ENCODE measurements at places on chromosomes 2 and 18.

DNA sequence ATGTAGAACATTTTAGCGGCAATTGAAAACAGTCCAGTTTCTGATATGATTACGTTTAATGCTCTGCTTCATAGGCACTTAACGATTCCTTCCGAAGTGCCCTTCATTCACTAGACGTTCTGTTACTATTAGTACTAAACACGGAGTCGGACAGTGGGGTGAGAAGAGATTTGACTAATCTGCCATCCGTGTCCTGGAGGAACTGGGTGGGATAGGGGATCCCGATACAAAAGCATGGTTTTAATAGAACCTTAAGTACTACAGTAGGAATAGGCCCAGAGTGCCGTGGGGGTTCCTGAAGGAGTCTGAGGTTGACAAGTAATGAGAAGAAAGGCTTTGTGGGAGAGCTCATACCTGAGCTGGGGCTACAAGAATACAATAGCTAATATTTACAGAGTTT is 631 bp downstream of the MORN2 start:
- no peak for DNase-seq

DNA sequence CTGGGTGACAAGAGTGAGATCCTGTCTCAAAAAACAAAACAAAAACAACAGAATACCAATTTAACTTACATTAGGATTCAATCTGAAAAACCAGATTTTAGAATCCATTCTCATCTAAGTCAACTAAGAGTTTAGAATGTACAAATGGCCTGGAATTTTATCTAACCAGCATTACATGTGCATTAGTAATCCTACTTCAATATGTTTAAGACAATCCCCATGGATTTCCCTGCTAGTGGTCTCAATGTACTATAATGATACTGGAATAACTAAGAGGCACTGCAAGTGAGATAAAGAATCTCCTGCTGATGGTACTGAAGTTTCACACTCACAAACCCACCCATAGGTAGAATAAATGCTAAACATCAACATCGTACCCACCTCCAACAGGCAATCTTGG is 53.9 kb upstream of the DNER start:
- no peak for DNase-seq

- DNase-seq, result no peak
These were observed at the start of gene QPCT for GRCh38 chr2:37344453-37345361. TSS of gene QPCT (plus strand) at chr2:37344630. CDS start at chr2:37344732, 102 bp downstream.

GRCh38 chr2:177682836-177683660 is 290.5 kb downstream of the AGPS start:
- DNase-seq, result no peak

- peak; percentile 71 for DNase-seq
These were observed 87.0 kb downstream of the EPB41L3 start for GRCh38 chr18:5456577-5457461.

GRCh38 chr2:127897531-127898211 is 11.9 kb upstream of the AMMECR1L start:
- no peak for DNase-seq

DNA sequence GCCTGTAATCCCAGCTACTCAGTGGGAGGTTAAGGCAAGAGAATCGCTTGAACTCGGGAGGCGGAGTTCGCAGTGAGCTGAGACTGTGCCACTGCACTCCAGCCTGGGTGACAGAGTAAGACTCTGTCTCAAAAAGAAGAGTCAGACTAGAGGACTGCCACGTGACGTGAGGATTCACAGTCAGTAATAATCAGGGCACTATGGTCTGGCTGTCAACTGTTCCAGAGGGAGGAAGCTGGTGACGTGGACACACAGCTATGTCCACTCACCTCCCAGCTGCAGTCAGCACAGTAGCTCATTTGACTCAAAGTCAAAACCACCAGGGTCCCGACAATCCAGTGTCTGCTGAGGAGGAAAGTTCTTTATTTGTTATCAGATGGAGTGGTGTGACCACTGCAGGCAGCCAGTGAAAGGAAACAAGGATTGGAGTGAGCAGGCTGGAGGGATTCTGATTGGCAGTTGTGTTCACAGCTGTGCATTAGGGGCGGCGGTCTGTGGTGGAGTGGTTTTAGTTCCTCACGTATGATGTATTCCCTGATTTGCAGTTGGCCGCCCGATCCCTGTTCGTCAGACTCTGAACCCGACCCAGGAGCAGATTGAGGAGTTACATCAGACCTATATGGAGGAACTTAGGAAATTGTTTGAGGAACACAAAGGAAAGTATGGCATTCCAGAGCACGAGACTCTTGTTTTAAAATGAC is 37.9 kb downstream of the MOGAT1 start:
- peak; percentile 67 for DNase-seq

DNA sequence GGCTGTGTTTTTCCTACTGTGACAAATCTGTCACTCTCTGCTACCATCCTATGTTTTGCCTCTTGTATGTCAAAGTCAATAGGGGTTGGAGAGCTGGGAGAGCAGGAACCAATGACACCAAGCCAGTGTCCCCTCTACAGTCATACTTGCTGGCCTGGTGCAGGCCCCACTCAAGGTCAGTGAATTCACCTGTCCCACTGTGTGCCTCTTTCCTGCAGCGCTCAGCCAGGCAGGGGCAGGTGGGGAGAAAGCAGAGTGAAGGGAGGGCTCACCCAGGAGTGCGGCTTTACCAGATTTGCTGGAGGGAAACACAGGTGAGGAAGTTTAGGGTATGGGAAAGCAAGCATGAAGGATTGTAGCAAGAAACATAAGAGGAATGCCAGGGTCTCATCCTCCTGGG is 114.5 kb downstream of the GYPC start:
- no peak for DNase-seq

- DNase-seq, result no peak
These were observed 82.8 kb upstream of the AFF3 start for GRCh38 chr2:100224988-100225710.

GRCh38 chr2:206112846-206113547 is 27.0 kb upstream of the INO80D start:
- DNase-seq, result no peak

- no peak for DNase-seq
These were observed 84.8 kb downstream of the SH3RF3 start for GRCh38 chr2:109213646-109214433.

GRCh38 chr2:86069783-86070339 is 35.8 kb downstream of the POLR1A start:
- DNase-seq, result no peak

- no peak for DNase-seq
These were observed 73.6 kb downstream of the NPAS2 start for GRCh38 chr2:100893392-100894104.

- no peak for DNase-seq
These were observed 261.8 kb downstream of the ERBB4 start for GRCh38 chr2:212276813-212277212.

DNA sequence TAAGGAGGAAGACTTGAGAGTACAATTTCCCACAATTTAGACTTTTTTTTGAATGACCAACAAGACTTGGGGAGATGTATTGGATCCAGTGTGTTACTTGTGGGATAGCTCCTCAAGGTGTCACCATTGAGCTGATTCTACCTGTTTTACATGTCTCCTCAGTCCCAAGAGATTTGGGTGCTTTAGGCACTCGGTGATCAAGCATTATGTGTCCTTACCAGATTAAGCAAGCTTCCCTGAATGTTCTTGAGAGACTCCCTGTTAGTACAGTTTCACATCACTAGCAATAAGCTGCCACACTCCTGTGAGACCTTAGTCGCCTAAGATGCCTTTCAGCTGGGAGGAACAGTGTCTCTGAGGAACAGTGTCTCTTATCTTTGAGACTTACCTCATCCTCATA is 384.3 kb upstream of the SYT4 start:
- no peak for DNase-seq

- DNase-seq, result peak; percentile 86
These were observed 19.6 kb downstream of the TUBB6 start for GRCh38 chr18:12327510-12328178.

GRCh38 chr2:136384531-136385303 is 266.8 kb upstream of the CXCR4 start:
- no peak for DNase-seq

DNA sequence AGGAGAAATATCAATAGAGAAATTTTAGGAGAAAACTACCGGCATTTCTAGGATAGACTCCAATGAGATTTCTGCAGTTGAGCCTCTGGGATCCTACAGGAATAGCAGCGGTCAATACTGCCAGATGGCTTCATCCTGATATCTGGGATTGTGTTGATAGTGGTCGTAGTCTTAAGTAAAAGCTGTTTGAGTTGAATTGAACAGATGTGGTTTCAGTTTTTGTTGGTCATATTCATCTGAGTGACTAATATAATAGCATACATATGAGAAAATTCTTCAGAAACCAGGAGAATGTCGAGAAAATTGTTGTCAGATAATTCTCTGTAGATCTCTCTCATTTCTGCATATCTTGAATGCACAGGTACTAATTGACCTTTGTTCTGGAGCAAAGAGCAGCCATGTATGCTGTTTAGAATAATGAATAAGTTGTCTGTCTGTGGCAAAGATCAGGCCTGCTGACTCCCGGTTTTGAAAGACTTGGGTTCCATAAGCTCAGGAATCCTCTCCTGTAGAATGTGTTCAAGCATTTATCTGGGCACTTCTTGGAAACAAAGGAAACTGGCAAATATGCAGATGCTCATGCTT is 288.1 kb downstream of the TMX3 start:
- DNase-seq, result no peak

DNA sequence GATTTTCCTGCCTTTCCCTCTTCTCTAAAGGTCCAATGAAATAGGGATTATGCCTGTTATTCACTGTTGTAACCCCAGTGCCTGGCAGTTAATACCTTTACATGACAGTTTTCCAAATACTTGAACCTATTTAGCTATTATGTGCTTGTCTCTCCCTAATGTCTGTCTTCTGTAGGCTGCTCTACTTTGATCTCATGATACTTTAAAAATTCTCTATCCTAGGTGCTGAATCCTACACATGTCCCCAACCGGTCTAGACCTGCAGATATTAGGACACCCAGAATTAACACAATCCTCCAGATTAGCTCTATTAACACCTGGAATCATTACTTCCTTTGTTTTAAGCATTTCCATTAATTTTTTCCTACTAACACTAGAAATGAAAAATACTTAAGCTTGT is 7.3 kb downstream of the CEBPZ start:
- DNase-seq, result no peak

GRCh38 chr2:239187464-239188253 is 213.2 kb downstream of the HDAC4 start:
- DNase-seq, result no peak

GRCh38 chr2:191410646-191411436 is 165.6 kb downstream of the MYO1B start:
- no peak for DNase-seq

- no peak for DNase-seq
These were observed 46.7 kb upstream of the ACVR1 start for GRCh38 chr2:157922815-157923214.

- no peak for DNase-seq
These were observed 50.5 kb downstream of the MRPL35 start for GRCh38 chr2:86249579-86250391.

- DNase-seq, result no peak
These were observed 15.4 kb downstream of the PPIG start for GRCh38 chr2:169599568-169599967.

DNA sequence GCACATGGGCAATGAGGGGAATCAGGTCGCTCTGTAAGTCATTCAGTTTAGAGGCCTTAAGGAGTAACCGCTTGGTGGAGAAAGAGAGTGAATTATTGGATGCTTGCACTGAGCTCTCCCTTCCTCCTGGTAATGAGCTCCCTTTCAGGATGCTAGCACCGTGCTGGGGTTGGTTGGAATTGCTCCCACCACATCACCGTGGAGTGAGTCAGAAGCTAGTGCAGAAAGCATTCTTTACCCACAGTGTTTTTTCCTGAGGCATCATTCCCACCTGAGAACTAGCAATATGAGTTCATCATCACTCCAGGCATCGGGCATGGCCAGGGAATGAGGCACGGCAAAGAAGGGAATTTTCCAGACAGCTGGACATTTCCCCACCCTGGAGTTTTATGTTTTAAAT is 57.6 kb downstream of the ITGB6 start:
- DNase-seq, result no peak

- DNase-seq, result no peak
These were observed 45.9 kb upstream of the EGR4 start for GRCh38 chr2:73339201-73339600.

DNA sequence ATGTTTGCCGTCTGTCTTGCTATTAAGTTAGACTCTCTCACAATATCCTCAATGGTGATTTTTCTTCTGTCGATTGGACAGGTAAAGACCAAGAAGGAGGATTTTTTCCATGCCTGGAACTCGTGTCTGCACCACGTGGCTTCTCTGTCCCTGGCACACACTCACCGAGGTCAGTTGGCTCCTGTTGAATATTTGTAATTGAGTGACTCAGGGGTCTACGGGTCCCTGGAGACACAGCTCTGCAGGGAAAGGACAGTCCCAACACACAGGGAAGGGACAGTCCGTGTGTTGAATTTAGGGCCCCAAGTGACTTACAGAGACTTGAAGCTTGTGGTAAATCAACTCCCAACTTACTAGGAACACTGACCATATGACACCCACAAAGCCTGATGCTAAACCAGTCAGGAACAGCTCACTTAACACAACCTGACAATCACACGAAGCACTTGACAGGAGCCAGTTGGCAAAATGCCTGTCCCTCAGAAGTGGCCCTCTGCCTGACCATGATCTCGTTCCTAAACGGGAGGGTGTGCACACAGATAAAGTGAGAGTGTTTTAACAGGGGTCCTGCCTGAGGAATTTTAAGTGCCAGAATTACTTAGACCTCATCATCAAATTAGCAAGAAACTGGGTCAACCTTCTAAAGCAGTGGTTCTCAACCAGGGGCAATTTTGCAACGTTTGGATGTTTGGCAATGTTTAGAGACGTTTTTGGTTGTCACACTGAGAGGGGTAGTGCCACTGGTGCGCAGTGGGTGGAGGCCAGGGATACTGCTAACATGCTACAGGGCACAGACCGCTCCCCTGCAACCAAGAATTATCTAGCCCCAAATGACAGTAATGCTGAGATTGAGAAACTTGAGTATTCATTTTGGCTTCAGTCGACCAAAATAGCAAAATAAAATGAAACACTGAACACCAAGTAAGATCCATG is 88.9 kb upstream of the BCL2L11 start:
- DNase-seq, result peak; percentile 30

DNA sequence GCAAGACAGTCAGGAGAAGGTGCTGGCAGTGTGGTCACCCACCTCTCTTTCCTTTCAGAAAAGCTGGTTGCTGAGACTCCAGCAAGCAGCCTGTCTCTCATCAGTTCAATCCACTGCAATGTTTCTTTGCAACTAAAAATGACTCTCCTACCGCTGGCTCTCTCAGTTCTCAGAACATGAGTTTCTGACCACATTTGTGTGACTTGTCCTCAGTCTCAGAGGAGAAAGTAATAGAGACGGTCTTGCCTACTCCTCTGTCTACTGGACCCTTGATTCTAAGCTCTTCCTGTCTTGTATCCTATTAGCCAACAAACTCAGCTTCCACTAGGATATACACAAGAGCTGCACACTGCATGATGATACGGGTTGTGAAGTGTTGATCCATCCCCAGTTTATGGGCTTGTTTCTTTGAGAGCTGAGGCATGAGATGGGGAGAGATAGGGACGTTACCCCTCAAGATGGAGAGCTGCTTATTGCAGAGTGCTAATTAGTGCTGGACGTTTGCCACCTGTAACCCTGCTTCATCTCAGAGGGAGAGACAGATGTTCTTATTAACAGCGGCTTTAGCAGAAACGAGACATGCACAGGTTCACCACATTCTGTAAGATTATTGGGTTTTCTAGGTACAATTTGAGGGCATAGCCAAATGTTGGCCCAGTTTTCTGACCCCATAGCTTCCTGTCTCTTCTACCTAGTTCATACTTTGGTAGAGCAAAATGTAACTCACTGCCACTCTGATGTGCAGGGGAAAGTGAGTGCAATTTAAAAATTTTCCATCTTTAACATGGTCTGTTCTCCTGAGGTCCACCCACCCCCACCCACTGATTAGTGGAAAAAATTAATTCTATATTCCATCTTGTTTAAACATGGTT is 32.4 kb upstream of the YWHAQ start:
- no peak for DNase-seq

All from ecto neural progenitor cell (in vitro differentiated cells).